Effector memory CD4-positive, alpha-beta T cell (primary cell): ENCODE measurements at places on chromosomes 3 and 15.

DNA sequence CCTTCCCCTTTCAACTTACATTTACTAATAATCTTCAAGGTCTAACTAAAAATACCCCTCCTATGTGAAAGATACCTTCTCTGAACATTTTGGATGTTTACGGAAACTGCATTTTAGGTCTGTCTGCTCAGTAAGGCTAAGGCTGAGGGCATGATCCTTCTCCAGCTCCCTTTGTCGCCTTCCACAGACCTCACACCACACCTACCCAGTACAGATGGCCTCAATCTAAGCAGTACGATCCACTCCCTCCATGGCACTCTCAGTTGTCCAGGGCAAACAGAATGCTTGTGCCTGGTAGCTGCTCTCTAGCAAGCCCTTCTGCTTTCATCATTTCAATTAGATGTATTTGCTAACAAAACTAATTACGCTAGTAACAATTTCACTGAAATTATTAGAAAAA lies 178.3 kb downstream of the CNTN3 start:
- no peak for DNase-seq

GRCh38 chr3:51557993-51558392 lies 19.5 kb downstream of the RAD54L2 start:
- no peak for DNase-seq

- DNase-seq, result no peak
Measured at GRCh38 chr15:87739081-87739480, 517.5 kb downstream of the NTRK3 start.

- DNase-seq, result no peak
Measured at GRCh38 chr3:37624276-37624675, 237.4 kb upstream of the CTDSPL start.

DNA sequence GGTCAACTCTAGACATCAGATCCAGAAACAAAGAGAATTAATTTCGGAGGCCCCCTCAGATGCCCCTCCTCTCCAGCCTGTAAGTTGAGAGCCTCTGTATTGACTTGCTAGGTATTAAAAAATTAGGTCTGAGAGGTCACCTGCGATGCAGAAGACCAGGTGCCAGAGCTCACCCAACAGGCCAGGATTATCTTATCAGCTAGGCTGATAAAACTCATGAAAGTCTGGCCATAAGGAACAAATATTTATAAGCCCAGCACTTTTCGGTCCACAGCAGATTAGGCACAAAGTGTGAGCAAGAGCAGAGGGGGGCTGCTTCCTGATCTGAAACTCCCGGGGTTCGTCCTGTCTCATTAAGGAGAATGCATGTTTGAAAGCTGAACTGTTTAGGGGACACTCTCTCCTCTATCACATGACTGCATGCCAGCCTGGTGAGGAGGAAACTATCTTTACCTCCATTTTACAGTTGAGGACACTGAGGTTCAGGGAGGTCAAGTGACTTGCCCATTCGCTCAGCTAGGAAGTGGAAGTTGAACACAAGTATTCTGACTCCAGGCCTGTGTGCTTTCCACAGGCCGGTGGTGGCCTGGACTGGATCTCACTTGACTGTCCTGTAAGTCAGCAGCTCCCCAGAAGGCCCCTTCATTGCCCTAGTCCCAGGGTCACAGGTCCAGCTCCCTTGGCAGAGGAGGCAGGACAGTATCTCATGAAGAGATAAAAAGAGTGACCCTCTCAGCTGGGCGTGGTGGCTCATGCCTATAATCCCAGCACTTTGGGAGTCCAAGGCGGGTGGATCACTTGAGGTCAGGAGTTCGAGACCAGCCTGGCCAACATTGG lies 39.6 kb upstream of the MAGEF1 start:
- no peak for DNase-seq

DNA sequence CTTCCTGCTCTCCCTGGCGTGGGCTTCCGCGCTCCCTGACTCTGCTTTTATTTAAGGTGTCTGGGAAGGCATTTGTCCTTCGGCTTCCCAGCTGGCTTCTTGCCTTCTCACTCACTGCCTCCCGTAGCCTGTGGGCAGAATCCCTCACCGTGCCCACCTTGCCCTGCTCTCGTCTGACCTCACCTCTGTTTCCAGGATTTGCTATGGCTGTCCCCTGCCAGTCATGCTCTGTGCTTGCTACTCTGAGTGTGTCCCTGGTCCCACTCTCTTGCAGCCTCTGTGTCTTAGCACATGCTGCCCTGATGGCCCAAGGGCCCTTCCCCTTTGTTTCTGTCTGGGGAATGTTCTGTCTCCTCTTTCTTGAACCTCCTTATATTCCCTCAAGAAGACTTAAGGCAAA lies 26.2 kb downstream of the LPP start:
- DNase-seq, result no peak

GRCh38 chr3:192409838-192410683 lies 317.3 kb downstream of the FGF12 start:
- DNase-seq, result no peak

GRCh38 chr3:157360044-157360443 lies 76.6 kb upstream of the PTX3 start:
- no peak for DNase-seq

- no peak for DNase-seq
Measured at GRCh38 chr3:188008582-188009213, 145.3 kb upstream of the LPP start.

- DNase-seq, result no peak
Measured at GRCh38 chr3:41163006-41163405, 36.3 kb upstream of the CTNNB1 start.

- DNase-seq, result no peak
Measured at GRCh38 chr3:197244751-197245150, 53.7 kb downstream of the DLG1 start.

- no peak for DNase-seq
Measured at GRCh38 chr3:39000008-39000450, 51.7 kb downstream of the SCN11A start.

GRCh38 chr3:186567072-186567921 lies at the start of gene TBCCD1:
TBCCD1 (minus strand) TSS chr3:186567339; CDS start chr3:186564329, 3,010 bp downstream.
- DNase-seq, result peak; percentile 92

GRCh38 chr15:101411085-101411484 lies 78.4 kb downstream of the PCSK6 start:
- DNase-seq, result no peak

DNA sequence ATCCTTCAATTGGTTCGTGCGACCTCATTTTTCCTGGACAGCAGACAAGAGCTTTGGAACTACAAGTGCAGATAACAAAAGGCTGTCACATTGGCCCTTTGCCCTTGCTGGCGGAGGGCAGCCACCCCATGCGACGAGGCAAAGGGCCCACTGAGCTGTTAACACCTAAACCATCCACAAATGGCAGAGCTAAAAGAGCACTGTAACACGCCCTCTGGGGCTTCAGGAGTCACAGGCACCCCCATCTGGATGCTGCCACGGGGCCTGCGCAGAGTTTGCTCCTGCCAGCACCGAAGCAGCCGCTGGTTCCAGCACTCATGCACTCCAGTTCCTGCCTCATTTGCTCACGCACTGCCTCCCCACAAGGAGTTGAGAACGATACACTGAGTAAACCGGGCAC lies 524.9 kb downstream of the ZNF385D start:
- DNase-seq, result no peak

GRCh38 chr3:177883957-177884356 lies 652.3 kb upstream of the KCNMB2 start:
- no peak for DNase-seq

DNA sequence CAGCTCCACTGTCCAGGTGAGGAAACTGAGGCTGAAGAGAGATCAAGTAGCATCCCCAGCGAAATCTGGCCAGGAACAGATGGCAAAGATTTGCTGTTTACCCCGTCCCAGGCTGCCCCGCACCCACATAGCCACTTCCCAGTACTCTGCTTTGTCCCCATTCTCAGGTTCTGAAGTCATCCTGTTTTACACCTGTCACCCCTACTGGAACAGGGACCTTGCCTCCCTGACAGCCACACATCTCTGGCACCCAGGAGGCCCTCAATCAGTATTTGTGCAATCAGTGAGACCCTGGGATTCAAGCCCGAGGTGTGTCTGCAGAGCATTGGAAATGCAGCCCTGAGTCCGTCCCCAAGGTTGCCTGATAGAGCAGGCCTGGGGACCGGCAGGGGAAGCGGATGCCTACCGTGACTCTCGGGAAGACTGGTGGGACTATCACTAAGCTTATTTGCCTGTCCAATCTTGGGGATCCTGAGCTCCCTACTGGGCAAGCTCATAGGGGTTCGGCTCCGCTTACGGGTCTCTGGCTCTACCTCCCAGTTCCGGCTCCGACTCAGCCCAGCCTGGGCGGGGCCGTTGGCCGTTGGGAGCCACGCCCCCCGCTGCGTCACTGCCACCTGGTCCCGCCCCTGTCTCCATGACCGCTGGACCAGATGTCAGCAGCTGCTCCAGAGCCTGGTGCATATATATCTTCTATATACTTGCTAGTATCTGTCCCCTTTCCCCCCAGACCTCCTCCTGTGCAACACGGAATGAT lies 17.5 kb upstream of the FANCD2 start:
- peak; percentile 71 for DNase-seq

DNA sequence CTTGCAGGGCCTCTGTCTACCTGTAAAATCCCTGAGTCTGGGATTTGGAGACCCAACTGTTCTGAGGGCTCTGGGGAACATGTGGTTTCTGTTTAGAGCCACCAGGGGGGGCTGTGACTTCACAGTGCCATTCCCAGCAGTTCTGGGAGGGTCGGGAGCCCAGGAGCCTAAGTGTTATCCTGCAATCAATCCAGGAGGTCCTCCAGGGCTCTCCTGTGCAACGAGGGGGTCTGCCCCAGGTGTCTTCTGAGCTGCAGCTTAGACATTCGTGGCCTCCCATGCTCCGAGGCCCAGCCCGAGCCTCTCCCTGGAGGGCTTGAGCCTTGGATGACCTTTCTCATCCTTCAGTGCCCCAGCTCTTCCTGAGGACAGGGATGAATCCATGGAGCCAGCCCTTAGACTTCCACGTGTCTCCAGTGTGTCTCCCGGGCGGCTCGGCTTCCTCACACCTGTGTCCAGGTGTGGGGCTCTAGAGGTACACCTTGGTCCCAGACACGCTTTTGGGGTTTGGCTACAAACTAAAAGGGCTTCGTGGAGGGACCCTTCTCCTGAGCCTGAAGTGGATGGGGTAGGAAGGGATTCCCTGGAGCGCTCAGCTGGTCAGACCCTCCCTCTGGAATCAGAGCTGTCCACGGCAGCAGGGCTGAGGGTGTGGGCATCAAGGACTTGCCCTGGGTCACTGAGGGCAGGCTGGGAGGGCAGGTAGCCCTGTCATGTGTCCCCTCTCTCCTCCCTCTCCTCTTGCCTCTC lies 20.3 kb upstream of the ABTB1 start:
- DNase-seq, result no peak

DNA sequence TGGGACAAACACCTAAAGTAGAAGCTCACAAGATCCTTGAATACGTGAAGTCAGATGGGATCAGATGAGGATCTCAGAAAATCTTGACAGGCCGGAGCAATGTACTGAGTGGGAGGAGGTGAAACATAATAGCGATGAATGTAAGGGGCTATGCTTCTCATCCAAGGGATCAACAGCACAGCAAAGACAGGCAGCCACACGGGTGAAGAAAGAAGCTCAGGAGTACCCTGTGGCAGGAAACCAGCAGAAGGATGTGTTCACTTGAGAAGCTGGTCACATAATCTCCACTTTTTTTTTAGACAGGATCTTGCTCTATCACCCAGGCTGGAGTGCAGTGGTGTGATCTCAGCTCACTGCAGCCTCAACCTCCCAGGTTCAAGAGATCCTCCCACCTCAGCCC lies 92.4 kb downstream of the MEGF11 start:
- DNase-seq, result no peak

DNA sequence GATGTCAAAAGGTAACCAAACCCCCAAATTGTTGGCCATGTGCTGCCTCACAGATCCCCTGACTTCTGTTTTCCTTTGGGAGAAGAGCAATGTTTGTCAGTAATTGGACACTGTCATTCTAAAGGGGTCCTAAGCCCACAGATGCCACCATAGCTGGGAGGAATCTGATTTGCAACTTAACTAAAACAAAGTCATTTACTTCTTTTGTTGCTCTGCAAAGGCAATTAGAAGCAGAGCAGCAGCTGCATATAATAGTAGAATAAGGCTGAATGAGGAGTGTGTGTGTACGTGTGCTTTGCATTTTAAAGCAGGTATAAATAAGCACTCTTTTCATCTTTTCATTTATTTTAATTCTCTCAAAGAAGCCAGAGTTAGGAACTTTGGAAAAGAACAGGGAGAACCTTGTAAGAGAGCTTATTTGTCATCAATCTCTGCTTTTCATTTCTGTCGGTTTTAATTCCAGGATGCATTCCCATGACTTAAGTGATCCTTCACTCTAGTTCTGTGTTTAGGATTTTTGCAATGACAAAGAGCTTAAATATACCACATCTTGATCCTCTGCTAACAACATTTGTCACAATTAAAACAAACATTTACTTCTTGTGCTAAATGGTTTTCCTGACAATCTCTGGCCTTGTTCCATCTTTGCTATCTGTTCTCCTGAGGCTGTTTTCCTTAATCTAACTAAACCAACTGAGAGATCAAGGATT lies 530.2 kb upstream of the CBLB start:
- no peak for DNase-seq

DNA sequence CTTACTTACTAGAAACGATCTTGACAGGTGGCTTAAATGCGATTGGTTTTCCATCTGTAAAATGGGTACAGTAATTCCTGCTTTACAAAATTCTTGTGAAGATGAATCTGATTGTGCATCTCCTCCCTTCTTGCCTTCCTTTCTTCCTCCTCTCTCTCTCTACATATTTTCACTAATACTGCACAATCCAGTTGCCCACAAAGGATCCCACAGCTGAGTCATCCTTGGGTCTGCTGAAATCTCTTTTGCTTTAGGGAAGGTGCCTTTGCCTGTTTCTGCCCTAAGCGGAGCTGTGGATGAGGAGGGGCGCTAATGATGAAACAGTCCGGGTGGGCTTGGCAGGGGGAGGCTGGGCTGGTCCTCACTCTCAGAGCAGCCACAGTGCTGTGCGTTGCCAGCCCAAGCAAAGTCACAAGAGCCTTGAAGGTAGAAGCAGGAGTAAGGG lies 46.1 kb downstream of the AMOTL2 start:
- no peak for DNase-seq

DNA sequence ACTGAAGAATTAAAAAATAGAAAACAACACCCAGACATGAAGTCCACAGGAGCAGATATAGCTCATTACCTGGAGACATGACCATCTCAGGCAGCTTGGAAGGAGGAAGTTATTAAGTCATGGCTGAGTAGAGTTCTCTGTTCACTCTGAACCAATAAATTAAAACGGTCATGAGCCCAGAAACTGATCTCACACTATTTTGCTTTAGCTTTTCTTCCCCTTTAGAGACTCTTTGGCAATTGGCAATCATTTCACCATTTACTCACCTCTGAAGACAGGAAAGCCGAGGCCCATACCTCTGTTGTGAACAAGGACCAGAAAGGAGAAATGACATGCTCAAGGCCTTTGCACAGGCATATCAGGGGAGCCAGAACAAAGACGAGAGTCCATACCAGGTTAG lies 26.6 kb downstream of the CLDN18 start:
- no peak for DNase-seq

- DNase-seq, result no peak
Measured at GRCh38 chr3:16072420-16073110, 101.9 kb upstream of the GALNT15 start.
